ENCODE measurements at places on chromosomes 7 and 10.

GRCh38 chr10:115171392-115171960, 78.3 kb downstream of the ATRNL1 start:
- no peak for DNase-seq

GRCh38 chr7:105794741-105795729, 81.4 kb downstream of the ATXN7L1 start:
- no peak for DNase-seq

GRCh38 chr7:20299647-20300312, 30.9 kb upstream of the ITGB8 start:
- DNase-seq, result no peak

- no peak for DNase-seq
These were observed 613 bp upstream of the BUB3 start for GRCh38 chr10:123153486-123154091.

- DNase-seq, result no peak
These were observed 380.7 kb upstream of the SHH start for GRCh38 chr7:156192921-156193320.

DNA sequence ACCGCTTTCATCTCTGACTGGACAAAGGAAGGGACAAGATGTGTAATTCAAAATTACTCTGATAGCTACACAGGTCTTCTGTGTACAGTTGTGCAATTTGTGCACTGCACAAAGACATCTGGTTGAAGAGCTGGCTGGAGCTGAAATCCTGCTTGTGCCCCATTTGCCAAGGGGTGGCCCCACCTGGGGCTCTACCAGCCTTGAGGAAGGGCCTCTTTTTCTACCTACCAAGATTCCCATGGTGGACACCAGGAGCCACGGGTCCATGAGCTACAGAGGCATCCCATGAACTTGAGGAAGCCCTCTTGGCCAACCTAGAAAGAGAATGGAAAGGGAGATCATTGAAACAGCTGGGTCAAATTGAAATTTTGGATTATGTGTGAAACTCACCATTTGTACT, 43.2 kb downstream of the HHEX start:
- DNase-seq, result no peak

DNA sequence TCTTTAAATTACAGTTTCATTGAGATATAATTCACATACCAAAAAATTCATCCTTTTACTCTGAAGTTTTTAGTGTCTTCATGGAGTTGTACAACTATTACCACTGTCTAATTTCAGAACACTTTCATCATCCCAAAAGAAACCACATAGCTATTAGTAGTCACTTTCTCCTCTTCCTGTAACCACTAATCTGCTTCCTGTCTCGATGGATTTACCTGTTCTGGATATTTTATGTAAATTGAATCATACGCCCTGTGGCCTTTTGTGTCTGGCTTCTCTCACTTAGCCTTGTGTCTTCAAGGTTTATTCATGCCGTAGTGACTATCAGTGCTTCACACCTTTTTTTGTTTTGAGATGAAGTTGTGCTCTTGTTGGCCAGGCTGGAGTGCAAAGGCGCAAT, 135.5 kb downstream of the DOCK1 start:
- DNase-seq, result no peak

DNA sequence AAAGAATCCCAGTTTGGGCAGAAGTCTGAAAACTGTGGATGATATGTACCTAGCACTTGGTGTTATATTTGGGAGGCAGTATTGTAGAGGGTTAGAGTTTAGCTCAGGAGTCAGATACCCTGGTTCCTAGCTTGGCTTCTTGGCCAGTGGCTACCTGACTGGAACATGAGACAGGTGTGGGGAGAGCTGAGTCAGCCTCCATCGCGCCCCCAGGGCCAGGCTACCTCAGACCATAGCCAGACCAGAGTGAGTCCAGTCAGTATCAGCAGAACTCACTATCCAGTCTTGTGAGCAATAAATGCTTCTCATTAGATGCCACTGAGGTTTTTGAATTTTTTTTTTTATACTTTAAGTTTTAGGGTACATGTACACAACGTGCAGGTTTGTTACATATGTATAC, 26.0 kb downstream of the CYP3A5 start:
- no peak for DNase-seq

- DNase-seq, result no peak
These were observed 393 bp upstream of the DNAJC1 start for GRCh38 chr10:22003964-22004281.

DNA sequence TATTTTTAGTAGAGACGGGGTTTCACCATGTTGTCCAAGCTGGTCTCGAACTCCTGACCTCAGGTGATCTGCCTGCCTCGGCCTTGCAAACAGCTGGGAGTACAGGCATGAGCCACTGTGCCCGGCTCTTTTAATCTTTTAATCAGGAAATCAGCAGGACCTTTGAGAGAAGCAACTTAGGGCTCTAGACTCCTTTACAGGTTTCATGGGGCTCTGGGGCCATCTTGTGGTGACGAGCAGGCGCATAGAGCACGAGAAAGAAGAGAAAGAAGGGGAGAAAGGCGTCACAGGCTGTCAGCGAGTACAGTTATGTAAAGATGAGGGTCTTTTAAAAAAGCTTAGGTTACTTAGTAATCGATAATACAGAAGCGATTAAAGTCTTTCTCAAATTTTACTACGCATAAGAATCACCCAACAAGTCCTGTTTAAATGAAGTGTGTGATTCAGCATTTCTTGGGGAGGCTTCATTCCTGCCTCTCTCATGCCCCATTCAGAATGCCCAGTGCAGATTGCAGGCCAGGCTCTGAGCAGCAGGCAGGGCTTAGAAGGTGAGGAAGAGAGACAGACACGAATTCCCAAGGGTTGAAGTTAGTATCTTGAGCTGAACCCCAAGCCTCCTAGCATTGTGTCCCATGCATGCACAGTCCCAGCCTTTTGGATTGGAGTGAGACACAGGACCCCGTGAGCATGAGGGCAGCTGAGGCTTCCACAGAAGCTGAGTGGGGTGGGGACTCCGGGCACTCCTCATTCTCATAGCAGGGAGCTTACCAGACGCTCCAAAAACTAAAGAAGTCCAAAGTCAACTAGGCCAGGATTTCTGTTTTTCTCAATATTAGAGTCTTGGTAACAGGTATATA, 23.6 kb upstream of the PFKP start:
- DNase-seq, result peak; percentile 55

- no peak for DNase-seq
These were observed 11.5 kb downstream of the INTS1 start for GRCh38 chr7:1492640-1493039.

- DNase-seq, result no peak
These were observed 36.8 kb downstream of the LAMB4 start for GRCh38 chr7:108093341-108093740.

DNA sequence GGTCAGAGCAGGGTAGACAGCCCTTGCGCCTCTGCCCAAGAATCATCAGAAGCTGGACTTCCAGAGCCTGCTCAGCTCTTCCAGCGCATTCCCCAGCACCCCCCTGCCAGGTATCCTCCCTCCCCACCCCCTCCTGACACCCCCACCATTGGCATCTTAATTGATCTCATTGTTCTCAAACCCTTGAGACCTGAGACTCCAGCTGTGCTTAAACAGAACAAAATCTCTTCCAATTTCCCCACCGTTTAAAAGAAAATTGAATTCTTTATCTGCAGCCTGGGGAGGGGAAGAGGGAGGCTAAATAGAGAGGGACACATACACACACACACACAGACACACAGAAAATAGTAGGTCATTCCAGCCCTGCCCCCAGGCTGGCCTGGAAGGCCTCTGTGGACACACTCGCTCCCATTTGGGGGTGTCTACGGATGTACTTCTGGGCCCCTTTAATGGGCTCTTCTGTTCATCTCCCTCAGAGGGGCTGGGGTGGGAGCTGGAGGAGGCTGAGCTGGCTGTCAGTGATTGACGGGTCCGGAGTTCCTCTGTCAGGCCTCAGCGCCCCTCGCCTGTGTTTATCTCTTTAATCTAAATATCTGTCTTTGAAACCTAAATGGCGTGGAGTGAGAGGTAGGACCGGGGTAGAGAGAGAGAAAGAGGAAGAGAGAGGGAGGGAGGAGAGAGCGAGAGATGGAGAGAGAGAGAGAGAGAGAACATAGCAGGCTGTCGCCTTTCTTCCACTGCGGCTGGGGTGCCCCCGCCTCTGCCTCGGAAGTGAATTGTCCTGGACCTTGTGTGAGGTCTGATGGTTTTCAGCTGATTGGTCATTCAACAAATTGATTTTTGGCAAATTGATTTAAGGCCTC, 61.7 kb downstream of the C10orf105 start:
- DNase-seq, result no peak

- peak; percentile 41 for DNase-seq
These were observed 31.7 kb upstream of the ASL start for GRCh38 chr7:66043681-66044497.

GRCh38 chr10:4538016-4538415, 288.0 kb upstream of the AKR1E2 start:
- DNase-seq, result no peak

DNA sequence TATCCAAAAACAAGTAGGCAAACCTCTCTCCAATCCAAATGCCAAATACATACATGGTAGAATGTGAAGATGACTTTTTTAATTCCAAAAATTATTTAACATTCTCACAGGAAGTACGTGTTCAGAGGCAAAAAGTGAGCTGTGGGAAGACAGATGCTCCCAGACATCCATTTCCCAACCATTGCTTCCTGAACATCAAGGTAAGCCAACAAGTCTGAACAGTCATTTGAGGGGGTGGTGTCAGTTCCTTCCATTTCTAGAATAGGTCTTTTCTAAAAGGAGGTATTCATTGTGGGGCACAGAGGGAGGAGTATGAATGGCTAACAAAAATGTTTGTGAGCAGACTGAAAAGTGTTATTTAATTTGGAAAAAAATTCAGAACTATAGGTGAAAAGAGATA, 49.1 kb downstream of the OSBPL3 start:
- DNase-seq, result no peak
